Erythroblast (primary cell): ENCODE measurements at places on chromosomes 6 and 20.
A peak's percentile ranks its signal among the peaks of the same experiment; 100 is the strongest.

DNA sequence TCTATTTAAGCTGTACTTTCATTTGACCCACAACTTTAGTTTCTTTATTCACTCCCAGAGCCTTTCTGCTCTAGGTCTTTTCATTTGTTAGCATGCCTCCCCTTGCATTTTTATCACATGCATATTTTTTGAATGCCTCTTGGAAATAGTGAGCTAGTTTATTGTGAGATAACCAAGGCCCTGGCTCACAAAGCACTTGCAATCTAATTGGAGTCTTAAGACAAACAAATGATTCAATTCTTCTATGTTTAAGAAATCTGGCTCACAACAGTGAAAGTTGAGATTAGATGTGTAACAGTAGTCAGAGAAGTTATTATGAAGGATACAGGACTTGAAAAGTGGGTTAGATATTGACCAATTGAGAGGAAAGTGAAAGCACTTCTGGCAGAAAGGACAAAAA lies 173.4 kb downstream of the MOXD1 start:
- no peak for DNase-seq

- no peak for DNase-seq
Observed at GRCh38 chr20:38143238-38143645, 21.8 kb downstream of the TGM2 start.

DNA sequence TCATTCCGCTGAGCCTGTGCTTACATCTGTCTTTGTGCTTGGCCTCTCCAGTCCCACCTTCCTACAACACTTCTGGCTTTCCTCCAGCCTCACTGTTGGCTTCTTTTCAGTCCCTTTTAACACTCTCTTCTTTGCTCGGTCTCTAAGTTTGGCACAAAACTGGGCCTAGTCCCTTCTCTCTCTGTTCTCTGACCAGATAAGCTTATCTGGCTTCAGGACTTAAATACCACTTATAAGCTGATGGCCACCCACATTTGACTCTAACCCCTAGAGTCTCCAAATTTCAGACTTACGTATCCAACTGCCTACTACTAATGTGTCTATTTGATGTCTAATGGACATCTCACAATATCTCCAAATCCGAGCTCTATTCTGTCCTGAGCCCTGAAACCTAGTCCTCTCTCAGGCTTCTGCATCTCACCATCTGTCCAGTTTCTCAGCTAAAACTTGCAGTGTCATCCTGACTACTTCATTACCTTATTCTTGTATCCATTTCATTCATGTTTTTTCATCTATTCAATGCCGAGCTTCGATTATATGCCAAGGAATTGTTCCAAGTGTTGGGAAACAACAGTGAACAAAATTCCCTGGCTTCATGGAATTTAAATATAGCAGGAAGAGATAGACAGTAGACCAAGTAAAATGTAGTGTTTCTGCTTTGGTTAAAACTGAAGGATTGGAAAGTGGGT lies 40.1 kb downstream of the TBPL1 start:
- DNase-seq: peak; percentile 53

- no peak for DNase-seq
Observed at GRCh38 chr6:124234801-124235200, 431.1 kb downstream of the NKAIN2 start.

DNA sequence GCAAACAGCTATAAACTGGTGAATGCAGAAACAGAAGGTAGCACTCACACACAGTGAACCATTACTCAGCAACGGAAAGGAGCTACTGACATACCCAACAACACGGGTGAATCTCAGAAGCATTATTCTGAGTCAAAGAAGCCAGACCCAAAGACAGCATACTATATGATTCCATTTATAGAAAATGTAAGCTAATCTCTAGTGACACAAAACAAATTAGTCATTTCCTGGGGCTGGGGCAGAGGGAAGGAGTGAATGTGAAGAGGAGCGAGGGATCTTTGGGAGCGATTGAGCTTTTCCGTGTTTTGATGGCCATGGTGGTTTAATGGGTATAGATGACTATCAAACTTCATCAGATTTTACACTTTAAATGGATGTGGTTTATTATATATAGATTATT lies 614.6 kb downstream of the DHX35 start:
- DNase-seq: no peak

GRCh38 chr6:169789146-169789943 lies 37.9 kb downstream of the ERMARD start:
- DNase-seq: no peak

GRCh38 chr6:21519642-21520041 lies 73.9 kb upstream of the SOX4 start:
- no peak for DNase-seq

- DNase-seq: no peak
Observed at GRCh38 chr6:80480421-80481157, 374.1 kb downstream of the BCKDHB start.

- DNase-seq: no peak
Observed at GRCh38 chr6:113011389-113011788, 664.3 kb downstream of the RFPL4B start.
